ENCODE measurements at places on chromosomes 1 and 21.

GRCh38 chr1:245537992-245538391 is 383.2 kb downstream of the KIF26B start:
- no peak for DNase-seq

DNA sequence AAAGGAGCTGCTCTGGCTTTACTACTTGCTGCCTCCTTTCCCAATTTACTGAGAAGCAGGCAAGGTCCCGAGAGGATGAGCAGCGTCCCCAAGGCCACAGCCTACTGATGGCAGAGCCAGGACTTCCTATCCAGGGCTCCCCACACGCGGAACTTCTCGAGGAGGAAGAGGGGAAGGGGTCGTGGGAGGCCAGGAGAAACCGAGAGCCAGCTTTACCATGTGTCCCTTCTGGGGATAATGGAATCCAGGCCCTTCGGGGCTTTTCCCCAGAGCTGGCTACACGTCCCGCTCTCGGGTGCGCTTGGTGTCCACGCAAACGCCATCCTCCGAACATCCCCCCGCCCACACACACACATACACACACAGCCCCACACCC is 4.3 kb upstream of the CCN1 start:
- DNase-seq, result no peak

DNA sequence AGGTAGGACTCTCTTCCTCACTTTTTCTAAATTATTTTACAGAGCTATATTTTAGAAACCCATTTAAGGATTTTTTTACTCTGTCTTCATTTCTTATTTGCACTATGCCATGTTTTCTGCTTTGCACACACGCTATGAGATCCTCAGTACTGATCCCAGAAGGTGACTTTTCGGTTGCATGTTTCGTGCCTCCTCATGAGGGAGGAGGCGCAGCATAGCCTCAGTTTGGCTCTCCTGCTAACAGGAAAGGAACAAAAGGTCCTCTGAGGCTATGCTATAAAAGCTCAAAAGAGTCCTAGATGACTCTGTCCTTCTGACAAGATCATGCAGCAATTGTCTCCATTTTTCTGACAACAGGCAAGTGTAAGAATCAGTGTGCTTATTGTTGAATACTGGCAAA is 189.7 kb downstream of the GPR52 start:
- no peak for DNase-seq

DNA sequence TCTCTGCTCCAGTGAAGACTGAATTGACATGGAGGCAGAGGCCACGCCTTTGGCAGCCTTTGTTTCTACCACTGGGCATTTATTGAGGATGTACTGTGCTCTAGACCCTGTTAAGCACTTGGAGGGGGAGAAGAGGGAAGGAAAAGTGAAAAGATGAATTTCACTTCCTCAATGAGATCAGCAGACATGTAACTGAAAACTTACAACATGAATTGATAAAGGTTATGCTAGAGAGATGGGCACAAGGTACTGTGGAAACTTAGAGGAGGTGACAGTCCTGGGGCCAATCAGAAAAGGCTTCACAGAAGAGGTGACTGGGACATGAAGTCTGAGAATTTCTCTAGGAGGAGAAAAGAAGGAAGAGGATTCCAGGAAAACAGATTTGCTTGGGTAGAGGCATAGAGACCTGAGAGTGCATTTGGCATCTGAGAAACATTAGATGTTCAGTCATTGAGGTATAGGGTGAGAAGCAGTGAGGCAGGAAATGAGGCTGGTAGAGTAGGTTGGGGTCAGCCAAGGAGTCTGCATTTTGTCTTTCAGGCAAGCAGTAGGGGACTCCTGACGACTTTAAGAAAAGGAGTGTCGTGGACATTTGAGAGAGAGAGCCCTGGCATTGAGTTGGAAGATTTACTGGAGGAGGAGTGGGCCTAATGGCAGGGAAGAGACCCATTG is 113.0 kb downstream of the SYT2 start:
- DNase-seq, result no peak

DNA sequence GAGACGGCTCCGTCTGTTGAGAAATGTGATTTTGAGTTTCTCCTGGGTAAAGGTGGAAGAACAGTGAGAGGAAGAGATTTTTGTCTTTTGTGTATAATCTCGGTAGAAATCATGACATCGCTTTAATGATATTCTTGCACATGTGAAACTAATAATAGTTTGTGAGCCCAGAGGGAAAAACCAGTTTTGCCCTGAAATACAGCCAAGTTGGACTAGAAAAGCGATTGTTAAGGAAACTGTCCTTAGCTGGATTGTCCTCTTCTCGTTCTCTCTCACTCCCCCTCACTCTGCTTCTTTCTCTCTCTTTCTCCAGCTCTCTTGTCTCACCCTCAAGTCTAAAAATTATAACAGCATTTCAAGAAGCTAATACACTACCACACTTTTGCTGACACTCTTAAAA is 17.1 kb downstream of the KCNJ6 start:
- no peak for DNase-seq

DNA sequence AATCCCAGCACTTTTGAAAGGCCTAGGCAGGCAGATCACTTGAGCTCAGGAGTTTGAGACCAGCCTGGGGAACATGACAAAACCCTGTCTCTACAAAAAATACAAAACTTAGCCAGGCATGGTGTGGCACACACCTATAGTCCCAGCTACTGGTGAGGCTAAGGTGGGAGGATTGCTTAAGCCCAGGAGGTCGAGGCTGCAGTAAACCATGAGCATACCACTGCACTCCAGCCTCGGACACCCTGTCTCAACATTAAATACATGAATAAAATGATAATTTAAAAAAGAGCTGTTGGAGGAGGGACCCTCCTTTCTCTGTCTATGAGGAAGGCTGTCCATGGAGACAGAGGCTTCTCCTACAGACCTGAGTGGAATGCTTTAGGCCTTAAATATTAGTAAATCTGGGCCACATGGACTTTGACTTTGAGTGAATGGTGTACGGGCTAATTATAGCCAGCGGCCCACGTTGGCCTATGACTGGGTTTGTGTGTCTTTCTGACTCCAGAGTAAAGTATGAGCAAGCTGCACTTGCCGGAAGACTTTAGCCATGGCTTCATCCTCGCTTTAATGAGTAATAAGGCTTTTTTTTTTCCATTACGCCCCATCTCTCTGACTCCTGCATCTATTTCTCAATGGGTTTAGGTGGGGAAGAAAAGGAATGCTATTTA is 21.3 kb downstream of the RAB3B start:
- DNase-seq, result no peak

DNA sequence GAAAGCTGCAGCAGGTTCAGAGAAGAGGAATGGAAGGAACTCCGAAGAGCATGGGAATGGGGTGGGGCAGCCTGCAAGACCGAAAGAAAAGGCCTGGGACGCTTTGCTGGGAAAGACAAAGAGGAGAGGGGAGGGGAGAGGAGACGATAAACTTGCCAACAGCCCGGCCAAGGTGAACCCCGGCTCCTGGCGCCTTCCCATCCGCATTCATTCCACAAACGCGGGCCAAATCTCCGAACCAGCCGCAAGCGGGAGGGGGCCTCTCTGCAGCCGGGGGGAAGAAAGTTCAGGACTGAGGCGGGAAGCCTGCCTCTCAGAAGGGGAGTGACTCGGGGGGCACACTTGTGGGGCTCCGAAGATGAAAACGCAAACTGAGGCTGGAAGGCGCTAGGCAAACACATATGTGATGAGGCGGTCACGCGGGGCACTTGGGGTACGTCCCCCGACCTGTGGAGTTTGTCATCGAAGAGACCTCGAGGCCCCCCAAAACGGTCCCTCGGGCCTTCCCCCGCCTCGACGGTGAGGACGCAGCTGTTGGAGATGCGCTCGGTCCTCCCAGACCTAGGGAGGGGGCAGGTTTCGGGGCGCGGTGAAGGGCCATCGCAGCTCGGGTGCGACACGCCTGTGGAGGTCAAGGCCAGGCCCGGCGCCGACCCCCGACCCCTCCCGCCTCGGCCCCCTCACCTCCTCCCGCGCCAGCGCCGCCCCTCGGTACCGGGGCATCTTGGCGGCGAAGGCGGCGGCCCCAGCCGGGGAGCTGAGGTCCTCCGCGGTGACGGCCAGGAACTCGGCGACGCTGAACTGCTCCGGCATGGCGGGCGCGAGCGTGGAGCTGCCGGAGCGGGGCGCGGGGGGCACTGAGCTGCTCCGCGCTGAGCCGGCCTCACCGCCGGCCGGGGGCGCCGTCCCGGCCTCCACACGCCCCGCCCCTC is at the start of gene ASAP3:
ASAP3 (minus strand) TSS at position 859 of the 932 bp plus-strand sequence; CDS start at position 813, 46 bp downstream.
- no peak for DNase-seq

GRCh38 chr1:109901524-109902145 is 9.0 kb upstream of the CSF1 start:
- DNase-seq, result no peak

- no peak for DNase-seq
Observed at GRCh38 chr1:216804111-216804510, 80.9 kb upstream of the ESRRG start.

DNA sequence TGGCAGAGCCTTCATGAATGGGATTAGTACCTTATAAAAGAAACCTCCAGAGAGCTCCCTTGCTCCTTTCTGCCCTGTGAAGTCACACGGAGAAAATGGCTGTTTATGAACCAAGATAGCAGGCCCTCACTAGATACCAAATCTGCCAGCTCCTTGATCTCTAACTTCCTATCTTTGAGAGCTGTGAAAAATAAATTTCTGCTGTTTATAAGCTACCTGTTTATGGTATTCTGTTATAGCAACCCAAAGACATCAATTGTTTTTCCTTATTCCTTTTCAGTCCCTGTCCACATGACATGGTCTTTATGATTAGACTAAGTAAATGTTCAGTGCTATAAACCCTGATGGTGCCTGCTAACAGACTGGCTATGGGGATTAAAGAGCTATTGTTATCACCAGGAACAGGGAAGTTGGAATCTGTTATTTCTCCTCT is 9.7 kb upstream of the STIL start:
- no peak for DNase-seq

DNA sequence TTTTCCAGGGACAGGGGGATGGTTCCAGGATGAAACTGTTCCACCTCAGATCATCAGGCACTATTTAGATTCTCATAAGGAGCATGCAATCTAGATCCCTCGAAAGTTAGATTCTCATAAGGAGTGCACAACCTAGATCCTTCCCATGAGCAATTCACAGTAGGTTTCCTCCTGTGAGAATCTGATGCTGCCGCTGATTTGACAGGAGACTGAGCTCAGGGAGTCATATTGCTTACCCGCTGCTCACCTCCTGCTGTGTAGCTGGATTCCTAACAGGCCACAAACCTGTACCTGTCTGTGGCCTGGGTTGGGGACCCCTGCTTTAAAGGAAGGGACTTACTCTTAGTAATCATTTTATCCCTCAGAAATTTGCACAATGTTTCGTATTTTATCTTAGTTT is 9.3 kb downstream of the CTH start:
- no peak for DNase-seq

GRCh38 chr1:55150880-55151588 is 64.1 kb downstream of the USP24 start:
- no peak for DNase-seq

GRCh38 chr1:111463029-111463683 is 10.6 kb upstream of the C1orf162 start:
- DNase-seq, result no peak

GRCh38 chr1:15870421-15870820 is 22.9 kb downstream of the SPEN start:
- DNase-seq, result no peak

DNA sequence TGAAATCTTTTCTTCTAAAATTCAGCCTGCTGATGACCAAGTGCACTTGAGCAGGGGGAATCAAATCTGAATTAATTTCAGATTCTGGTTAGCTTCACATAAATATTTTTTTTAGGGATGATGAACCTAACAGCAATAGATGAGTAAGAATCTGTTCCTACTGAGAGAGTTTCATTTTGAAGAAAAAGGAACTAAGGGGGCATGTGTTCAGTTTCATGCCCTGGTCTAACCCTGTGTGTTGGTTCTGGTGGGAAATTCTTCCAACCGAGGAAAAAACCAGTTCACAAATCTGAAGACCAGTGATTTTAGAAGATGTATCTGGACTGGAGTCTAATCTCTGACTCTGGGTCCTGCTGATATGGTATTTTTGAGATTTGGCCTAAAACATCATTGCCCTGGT is 13.7 kb downstream of the SELL start:
- no peak for DNase-seq

DNA sequence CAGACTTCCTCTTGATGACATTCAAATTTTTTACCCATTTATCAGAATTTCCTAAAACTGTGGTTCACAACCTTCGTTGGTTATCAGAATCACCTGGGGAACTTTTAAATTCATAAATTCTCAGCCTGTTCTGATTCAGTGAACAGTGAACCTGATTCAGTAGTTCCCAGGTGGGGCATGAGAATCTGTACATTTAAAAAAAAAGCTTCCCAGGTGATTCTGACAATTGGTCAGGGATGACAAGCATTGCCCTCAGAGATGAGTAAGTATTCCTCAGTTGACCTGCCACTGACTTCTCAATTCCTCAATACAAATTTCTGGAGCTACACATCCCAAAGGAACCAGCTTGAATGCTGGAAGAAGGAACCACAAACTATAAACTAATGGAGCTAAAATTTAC is 23.5 kb upstream of the CR2 start:
- DNase-seq, result no peak

GRCh38 chr1:150963321-150964163 is 11.1 kb downstream of the CERS2 start:
- DNase-seq, result no peak

GRCh38 chr1:154151311-154151710 is 3.6 kb downstream of the NUP210L start:
- DNase-seq, result no peak

GRCh38 chr1:112358061-112358770 is 37.8 kb upstream of the CTTNBP2NL start:
- no peak for DNase-seq

GRCh38 chr1:67896826-67897225 is 63.6 kb upstream of the GNG12 start:
- no peak for DNase-seq

DNA sequence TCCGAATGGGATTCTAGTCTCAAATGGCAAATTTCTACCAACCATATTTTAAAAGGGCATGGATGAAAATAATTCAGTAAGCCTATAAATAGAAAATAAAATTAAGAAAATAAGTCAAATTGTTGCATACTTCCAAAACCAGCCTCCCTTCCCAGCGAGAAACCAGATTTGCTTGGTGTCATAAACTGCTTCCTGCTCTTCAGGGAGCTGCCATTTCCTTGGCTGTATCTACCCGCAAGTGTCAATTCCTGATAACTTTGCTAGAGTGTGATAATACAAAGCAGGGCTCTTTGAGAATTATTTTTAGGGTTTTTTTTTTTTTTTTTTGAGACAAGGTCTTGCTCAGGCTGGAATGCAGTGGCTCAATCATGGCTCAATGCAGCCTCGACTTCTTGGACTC is 62.3 kb downstream of the S1PR1 start:
- DNase-seq, result no peak

DNA sequence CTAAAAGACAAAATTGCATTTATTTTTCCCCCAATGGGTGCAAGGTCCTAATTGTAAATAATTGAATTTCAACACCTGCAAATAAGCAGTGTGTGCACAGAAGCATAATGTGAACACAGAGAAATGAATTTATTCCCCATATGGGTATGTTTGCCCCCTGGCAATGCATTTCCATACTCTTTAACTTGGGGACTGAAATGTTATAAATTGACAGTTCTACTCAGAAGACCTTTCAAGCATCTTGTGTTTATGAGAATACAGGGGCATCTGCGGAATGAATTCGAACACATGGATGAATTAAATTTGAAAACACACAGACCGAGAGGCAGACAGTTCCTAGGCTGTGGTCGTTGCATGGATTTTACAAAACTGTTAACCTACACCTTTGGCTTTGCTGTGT is 3.5 kb downstream of the PBX1 start:
- DNase-seq, result no peak

All from stimulated activated CD4-positive, alpha-beta T cell treated with anti-CD3 and anti-CD28 coated beads, Interleukin-15, amount 100 ng/mL, for 48 hours (primary cell).